ENCODE measurements at places on chromosomes 11 and 22.

DNA sequence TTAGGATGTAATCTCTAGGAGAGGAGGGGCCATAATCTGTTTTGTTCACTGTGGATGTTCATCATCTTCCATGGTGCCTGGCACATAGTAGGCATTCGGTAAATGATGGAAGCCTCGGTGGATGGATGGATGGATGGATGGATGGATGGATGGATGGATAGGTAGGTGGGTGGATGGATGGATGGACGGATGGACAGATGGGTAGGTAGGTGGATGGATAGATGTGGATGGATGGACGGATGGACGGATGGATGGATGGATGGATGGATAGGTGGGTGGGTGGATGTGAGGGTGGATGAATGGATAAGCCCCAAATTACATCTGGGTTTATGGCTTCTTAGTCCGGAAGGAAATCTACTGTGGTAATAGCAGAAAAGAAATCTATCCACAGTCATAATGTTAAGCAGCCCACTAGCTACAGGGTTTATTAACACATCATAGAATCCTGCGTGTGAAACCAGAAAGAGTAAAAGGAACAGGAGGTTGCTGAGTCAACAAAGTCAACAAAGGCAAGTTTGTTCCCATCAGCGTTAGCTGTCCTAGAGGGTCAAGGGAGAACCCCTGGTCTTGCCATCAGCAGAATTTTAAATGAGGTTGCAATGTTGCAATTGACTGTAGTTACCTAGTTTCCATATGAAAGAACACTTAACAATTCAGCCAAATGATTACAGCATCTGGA, 82.8 kb downstream of the C11orf91 start:
- no peak for DNase-seq

- DNase-seq, result no peak
Measured at GRCh38 chr11:36241497-36241896, 47.7 kb downstream of the COMMD9 start.

DNA sequence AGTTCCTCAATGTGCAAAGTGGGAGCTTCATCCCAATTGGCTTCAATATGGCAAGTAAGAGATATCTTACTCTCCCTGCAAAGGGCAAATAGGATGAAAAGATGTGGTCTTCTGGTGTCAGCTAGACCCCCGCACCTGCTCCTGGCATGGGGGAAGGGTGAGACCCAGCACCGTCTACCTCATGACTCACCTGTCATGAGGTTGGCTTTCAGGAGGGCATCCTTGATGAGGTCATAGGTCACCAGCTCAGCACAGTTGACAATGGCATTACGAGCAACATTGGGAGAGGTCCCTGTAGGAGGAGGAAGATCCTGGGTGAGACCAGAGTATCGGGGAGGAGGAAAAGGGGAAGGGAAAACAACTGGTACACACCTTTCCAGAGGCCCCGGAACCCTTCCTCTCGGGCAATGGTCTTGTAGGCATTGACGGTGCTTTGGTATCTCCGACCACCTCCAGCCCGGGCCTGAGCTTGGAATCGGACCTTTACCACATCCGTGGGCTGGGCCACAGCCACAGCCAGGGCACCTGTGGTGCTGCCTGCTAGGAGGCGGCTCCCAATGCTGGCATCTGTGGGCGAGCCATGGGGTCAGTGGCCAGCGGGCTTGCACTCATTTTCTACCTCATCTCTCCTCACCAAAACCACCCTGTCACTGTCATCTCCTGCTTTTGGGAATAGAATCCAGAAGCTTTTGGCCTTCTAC, 6.0 kb downstream of the UCP2 start:
- DNase-seq, result no peak

- DNase-seq, result no peak
Measured at GRCh38 chr22:40276996-40277823, 69.1 kb upstream of the ADSL start.

- no peak for DNase-seq
Measured at GRCh38 chr11:76239483-76240160, 33.3 kb upstream of the WNT11 start.

GRCh38 chr11:109148669-109149068, 273.3 kb upstream of the C11orf87 start:
- DNase-seq, result no peak

DNA sequence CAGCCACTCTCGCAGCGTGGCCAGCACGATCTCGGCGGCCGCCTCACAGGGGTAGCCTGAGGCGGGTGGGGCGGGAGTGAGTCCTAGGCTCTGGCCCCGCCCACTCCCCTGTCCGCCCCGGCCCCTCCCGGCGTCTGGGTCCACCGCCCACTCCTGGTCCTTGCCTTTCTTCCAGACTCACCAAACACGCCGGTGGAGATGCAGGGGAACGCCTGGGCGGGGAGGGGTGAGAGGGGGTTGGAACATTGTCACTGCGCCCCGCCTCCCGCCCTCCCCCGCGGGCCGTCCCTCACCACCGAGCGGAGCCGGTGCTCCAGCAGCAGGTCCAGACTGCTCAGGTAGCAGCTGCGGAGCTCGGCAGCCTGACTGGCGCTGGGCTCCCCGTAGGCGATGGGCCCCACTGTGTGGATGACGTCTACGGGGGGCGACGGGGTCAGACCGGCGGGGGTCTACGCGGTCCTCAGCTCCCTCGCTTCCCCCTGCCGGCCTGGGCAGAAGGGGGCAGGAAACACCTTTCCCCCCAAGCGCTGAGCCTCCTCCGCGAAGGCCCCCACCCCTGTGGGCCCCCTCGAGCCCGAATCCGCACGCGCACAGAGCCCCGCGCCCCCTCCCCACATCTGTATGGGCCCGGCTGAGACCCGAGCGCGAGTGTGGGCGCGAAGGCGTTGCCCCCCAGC, 13.2 kb downstream of the OTUB1 start:
- no peak for DNase-seq

DNA sequence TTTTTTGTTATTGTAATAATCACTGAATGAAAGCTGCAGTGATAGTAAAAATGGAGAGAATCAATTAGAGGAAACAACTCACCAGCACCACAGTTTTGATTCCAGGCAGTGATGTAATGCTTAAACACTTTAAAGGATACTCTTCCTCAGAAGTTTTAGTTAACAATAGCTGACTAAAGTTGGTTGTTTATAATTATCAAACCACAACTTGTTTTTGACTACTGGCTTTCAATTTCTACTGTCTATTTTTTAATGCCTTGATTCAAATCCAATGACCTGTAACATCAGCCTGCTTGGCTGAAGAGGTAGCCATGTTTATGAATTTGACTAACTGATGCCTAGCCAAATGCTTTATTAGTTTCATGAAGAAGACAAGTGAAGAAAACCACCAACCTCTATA, 18.2 kb upstream of the CASP12 start:
- no peak for DNase-seq

DNA sequence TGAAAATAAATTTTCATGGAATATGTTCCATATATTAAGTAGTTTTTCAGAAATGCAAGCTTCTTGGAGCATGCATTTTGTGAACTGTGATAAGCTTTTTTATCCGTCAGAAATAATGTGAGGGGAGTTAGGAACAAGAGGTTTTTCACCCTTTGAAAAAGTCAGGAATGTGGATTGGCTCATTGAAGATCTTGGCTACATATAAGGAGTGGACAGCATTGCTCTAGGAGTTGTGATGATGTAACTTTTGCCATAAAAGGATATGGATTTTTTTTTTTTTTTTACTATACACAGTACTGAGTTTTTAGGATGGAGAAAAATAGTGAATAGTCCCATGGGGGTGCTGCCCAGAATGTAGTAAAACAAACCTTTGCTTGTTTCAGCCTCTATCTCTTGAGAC, 180.2 kb downstream of the NAV2 start:
- DNase-seq, result no peak

DNA sequence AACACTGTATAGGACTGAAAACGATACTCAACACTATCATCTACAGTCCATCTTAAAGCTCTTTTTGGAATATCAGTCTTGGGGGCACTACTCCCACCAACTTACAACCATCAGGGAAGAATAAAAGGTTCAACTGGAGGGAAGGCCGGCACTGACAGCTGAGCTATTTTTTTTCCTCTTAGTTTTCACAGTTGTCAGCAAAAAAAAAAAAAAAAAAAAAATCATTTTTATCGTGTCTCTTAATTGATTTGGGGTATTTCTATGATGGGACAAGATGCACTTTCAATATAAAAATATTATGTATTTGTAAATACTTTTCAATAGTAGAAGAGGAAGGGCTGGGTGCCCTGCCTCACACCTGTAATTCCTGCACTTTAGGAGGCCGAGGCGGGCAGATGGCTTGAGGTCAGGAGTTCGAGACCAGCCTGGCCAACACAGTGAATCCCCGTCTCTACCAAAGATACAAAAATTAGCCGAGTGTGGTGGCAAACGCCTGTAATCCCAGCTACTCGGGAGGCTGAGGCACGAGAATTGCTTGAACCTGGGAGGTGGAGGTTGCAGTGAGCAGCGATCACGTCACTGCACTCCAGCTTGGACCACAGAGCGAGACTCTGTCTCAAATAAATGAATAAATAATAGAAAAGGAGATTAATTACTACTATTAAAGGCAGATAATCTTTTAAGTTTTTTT, 1.5 kb downstream of the KIF18A start:
- no peak for DNase-seq

GRCh38 chr22:47051441-47052071, 289.1 kb downstream of the TBC1D22A start:
- peak; percentile 55 for DNase-seq

- DNase-seq, result no peak
Measured at GRCh38 chr22:49331878-49332277, 495.8 kb downstream of the BRD1 start.

GRCh38 chr22:31496735-31497146, 405 bp downstream of the SFI1 start:
- DNase-seq, result no peak

GRCh38 chr11:128621601-128622501, 34.5 kb upstream of the ETS1 start:
- DNase-seq, result no peak

DNA sequence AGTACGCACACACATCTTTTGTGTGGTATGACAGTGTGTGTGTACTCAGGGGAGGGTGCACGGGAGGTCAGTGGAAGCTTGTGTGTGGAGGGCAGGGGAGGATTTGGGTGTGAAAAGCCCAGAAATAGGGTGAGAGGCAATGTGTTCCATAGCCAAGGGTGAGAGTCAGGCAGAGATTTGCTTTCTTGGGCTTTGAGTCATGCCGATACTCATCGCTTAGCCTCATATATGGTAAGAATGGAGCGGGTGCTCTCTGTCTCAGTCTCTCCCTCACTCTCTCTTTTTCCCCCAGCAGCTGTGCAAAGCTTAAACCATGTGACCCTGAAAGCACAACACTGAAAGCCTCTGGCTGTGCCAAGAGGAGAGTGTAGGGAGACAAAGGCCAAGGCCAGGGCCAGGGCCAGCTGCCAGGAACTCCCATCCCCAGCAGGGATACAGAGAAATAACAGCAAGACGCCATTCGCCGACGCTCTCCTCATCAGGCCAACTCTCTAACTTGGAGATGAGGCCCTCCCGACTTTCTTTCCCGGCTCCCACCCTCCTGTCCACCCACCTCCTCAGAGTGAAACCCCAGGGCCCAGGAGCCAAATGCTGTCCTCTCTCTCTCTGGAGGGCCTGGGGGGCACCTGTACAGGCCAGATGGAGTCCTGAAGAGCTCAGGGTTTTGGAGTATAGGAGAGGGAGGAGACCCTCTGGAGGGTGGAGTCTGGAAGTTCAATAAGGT, 20.3 kb upstream of the MICAL3 start:
- no peak for DNase-seq

- DNase-seq, result no peak
Measured at GRCh38 chr11:126212089-126212660, 593 bp downstream of the FAM118B start.

DNA sequence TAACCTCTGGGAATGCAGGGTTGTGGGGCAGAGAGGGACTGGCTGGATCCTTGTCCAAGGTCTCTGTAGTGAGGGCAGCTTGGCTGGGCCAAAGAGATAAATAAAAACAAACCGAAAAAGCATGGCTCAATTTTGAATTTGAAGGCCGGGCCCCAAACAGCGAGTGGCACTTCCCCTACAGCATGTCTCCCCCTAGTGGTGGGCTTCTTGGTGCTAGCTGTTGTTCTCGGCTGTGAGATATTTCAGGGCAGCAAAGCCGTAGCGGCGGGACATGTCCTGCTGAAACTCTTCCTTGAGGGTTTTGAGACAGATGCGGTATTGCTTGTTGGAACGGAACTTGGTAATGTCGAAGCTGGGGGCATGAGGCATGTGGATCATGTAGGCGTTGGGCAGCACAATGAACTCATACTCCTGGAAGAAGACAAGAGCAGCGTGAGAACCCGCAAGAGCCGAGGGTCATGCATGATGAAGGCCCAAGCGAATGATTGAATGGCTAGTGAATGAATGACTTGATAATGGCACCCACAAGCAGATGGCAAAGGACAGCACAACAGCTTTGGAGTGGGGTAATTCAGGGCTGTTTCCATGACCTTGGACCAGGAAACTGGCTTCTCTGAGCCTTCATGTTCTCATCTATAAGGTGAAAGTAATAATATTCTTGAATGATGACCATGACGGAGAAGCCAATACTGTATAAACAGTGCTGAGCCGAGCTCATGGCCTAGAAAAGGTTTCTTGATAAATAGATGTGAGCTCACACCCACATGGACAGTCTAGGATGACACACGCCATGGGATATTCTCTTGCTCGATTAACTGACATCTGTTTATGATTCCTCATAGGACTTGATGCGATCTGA, 216.3 kb upstream of the SYN3 start:
- DNase-seq, result no peak

- DNase-seq, result no peak
Measured at GRCh38 chr11:14269692-14270573, 89.0 kb downstream of the RRAS2 start.

GRCh38 chr11:93733474-93733873, 7.8 kb downstream of the TAF1D start:
- no peak for DNase-seq

DNA sequence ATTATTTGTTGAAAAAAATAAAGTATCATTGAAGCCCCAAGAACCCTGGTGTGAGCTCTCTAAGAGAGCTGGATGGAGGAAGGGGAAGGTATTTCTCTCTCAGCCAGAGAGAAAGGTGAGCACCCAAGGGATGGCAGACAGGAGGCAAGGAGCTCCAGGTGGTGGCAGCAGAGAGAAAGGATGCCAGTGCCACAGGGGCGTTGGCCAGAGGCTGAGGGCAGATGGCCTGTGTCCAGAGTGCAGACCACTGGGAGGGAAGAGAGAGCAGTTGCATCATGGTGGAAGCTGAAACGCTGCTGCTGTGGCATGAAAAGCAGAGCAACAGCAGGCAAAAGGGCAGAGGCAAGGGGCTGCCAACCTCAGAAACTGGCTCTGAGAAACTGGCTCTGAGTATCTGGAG, 8.5 kb downstream of the SPON1 start:
- no peak for DNase-seq

- no peak for DNase-seq
Measured at GRCh38 chr11:121644187-121644512, 191.4 kb upstream of the SORL1-AS1 start.

GRCh38 chr11:128724891-128725611, 31.2 kb downstream of the FLI1 start:
- no peak for DNase-seq

DNA sequence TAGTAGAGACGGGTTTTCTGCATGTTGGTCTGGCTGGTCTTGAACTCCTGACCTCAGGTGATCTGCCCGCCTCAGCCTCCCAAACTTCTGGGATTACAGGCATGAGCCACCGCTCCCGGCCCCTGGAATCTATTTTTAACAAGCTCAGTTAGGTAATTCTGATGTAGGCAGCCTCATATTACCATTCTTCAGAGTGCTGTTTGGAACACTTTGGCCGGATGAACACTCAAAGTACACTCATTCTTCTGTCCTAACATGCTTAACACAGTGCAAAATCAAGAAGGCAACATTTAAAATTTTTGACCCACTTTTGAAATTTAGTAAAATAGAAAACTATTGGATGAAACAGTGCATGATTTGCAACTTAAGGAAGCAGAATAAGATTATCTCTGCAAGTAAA, 586.7 kb upstream of the CHORDC1 start:
- DNase-seq, result no peak

All from NCI-H1436 treated with DMSO at 0.1 percent for 48 hours (cell line).